Thyroid gland (tissue), 4 donors: ENCODE measurements at places on chromosomes 5 and 9. TPM values are rescaled to one million over a fixed set of nuclear protein-coding genes. Genes with fewer than 3 reads are reported as not detected.

SNCAIP gene
- 10.5 TPM for total RNA-seq

OLFML2A gene
- total RNA-seq, result 53.3 TPM

PPP1R2B gene
- not detected for total RNA-seq

SPTAN1 gene
- 303 TPM for total RNA-seq

S1PR3 gene
- 5.7 TPM for total RNA-seq

ZNF169 gene
- 8.9 TPM for total RNA-seq

SYNPO gene
- 19.3 TPM for total RNA-seq

DNA sequence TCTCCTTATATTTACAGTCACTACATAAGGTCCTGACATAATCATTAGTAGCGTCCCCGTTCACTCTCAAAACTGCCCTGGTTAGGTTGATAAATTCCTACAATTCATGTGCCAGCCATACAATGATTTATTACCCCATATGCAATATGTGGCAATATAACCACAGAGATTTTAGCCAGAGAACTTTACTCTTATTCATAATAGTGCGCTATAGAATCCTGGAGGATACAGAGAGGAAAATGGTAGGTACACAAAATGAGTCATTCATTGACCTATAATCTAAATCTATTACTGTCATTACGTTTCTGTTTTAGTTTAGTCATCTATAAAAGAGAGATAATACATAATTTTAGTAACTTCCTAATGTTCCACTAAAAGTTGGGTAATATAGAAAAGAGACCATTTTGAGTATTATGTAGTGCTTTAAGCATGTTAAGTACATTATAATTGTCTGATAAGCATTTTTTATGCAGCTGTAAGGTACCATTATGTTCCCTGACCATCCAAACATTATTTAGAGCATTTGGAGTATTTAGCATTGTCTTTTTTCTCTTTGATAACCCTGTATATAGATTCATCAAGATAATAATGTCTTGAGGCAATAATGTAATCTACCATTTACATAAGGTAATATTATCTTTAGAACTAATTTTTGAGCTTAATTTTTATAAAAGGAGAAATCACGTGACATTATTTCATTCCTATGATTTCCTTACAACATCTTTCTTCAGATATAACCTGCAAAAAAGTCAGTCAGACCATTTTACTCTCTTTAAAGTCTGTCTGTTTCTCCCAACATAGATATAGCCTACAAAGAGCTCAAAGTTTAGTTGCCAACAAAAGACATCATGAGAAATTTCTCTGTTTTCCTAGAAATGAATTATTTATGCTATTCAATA lies 655.5 kb upstream of the ZNF608 start:
- DNase-seq, result no peak

- DNase-seq, result no peak
Observed at GRCh38 chr5:169795338-169795737, 158.3 kb downstream of the DOCK2 start.

GRCh38 chr5:2532809-2533208 lies 218.7 kb downstream of the IRX2 start:
- DNase-seq, result no peak

DNA sequence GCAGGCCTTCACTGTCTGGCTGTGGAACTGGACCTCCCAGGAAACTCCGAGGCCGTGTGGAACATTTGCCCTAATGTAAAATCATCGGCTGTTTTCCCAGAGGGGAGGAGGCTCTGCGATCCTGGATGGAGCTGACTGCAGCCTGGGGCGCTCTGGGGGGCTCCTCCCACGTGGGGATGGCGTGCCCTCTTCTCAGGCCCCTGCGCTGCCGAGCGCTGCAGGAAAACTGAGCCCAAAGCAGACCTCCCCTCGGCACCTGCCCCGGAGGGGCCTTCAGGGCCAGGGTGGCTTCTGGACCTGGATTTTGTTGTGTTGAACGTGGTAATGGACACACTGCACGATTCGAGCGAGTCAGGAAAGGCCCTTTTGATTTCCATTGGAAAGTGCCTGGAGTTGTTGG lies 23.9 kb downstream of the HNRNPH1 start:
- DNase-seq, result no peak

GRCh38 chr5:124590686-124591085 lies 155.8 kb downstream of the ZNF608 start:
- DNase-seq, result no peak

DNA sequence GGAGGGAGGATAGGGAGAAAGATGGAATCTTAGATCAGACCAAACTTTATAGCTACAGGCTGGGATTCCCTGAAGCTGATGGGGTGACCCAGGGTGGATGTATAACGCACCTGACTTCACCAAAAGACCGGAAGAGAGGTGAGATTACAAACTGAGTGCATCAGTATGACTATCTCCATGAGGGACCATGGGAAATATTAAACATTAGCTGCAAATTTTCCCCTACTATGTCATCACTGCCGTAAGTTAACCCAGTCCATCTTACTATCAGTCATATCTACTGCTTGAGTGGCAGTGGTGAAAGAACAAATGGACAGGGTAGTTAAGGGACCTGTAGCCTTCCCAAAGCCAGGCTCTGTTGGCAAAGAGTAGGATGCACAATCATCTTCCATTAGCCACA lies 368.3 kb downstream of the EFNA5 start:
- DNase-seq, result no peak

- DNase-seq, result no peak
Observed at GRCh38 chr9:974996-975739, 1.3 kb upstream of the DMRT3 start.

GRCh38 chr9:27183131-27183530 lies 74.1 kb downstream of the TEK start:
- no peak for DNase-seq

GRCh38 chr5:10990634-10991033 lies 229.6 kb upstream of the DAP start:
- no peak for DNase-seq

DNA sequence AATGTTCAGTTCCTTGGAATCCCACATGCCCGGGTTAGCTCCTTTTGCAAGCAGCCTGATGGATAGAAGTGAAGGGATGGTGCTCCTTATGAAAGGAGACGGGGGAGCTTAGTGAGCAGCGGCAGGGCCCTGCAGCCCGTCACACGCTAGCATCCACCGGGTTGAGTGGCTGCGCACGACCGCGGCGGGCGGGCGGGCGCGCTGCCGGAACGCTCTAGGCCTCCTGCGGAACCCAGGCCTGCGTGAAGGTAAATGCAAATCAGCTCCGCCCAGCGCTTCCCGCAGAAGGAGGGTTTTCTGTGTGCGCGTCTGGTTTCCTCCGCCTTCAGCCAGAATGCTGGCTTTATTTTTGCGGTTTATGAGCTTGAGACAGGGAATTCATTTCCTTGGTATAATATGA lies 19.8 kb downstream of the IL12B start:
- DNase-seq, result peak; percentile 40

DNA sequence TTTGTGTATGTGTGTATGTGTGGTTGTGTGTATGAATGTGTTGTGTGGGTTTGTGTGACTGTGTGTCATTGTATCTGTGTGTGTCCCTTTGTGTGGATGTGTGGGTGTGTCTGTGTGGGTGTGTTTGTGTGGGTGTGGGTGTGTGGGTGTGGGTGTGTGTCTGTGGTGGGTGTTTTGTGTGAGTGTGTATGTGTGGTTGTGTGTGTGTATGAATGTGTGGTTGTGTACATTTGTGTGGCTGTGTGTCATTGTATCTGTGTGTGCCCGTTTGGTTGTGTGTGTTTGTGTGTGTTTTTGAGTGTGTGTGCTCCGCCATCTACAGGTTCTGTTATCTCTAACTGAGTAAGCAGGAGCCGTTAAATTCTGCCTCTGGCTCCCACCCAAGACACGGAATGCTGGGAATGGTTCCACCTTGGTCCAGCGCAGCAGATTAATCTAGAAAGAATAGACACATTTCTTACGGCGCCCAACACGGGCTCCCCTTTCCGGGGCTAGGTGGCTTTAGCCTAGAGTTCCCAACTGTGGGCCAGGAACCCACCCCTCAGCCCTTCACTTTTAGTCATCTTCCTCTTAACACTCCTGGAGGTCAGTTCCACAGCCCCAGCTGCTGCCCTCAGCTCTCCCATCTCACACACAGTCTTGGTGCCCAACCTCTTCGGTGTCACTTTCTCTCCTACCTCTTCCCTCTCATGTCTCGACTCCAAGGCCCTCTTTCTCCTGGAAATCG lies 197.1 kb downstream of the TTLL11 start:
- DNase-seq, result peak; percentile 55

DNA sequence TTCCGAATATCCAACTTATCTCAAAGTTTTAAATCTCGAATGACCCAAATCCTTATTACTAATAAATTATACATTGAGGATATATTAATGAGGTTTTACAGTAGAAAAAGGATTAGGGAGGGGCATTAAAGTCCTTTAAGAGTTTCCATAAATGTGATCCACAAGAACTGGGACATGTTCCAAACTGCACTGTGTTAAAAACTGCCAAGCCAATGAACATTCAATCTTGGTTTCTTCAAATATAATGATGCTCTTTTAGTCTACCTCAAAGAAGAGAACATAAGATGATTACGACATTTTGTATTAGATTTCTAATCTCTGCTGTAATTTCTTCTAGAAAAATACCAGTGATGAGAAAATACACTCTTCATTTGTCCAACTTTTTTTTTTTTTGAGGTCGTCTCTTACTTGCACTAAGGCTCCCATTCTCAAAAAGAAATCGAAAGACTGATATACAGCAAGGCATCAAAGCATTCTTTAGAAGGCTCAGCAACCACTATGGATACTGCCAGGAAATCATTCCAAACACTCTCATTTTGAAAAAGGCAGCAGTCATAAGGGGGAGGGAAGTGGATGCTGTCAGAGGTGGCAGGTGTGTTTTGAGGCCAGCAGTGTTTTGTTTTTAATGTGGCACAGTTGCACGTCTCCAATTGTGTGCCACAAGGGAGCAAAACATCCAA lies 1.7 kb downstream of the PTAR1 start:
- no peak for DNase-seq

DNA sequence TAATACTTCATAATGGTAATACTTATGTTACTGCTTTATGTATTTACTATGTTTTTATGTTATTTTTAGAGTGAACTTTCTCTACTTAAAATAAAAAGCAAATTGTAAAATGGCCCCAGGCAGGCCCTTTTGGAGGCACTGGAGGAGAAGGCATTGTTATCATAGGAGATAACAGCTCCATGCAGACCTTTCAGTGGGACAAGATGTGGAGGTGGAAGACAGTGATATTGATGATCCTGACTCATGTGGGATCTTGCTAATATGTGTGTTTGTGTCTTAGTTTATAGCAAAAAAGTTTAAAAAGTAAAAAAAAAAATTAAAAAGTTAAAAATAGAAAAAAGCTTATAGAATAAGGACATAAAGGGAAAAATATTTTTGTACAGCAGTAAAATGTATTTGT lies 74.5 kb downstream of the IQGAP2 start:
- DNase-seq, result no peak

GRCh38 chr9:37575511-37575914 lies 667 bp downstream of the FBXO10 start:
- no peak for DNase-seq

DNA sequence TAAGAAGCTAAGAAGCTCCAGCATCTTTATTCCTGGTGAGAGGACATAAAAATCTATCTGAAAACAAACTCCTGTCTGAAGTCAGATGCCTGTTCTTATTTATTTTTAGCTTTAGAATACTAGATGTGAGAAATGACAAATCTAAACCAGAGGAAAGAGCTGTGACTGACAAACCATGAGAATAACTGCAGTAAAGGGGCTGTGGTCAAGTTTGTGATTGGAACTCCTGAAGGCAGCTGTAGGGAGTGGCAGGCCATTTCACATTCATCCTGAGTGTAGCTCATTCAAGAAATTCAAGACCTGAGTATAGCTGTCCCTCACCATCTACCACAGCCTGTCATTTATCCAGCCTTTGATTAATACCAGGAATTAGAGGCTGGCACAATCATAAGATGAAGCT lies 718.8 kb downstream of the BRINP1 start:
- DNase-seq, result no peak

DNA sequence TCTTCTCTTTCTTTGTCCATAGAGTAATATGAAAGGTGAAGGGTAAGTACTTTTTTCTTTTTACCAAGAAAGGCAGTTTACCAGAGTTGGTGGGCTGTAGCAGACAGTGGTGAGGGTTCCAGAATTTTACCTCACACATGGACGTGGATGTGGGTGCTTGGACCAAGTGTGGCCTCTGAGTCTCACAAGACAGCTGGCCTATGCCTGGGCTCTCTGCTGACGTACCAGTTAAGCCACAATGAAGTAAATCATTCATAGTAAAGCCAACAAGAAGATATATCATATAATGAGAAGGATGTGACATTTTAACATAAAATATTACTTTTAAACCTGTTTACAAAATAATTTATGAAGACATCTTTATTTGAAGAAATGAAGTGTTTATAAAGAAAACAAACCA lies 106.0 kb downstream of the PRKACG start:
- no peak for DNase-seq

- DNase-seq, result peak; percentile 88
Observed at GRCh38 chr9:129174724-129175514, 3.1 kb downstream of the IER5L start.

DNA sequence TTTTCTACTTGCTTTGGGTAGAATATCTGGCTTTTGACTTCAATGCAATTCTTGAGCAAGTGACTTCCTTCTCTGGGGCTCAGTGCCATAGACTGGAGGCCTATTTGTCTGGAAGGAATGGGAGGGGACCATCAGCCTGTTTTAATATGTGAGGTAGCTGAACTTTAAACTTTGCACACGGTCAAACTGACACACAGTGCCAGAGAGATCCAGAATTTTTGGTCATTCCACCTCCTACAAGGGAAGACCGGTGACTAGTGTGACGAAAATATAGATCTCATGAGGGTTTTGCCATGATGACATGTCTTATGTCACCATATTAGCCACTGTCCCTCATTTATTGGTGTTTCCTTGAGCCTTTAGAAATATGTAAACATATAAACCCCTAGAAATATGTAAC lies 44.6 kb upstream of the ZSWIM6 start:
- DNase-seq, result no peak

DNA sequence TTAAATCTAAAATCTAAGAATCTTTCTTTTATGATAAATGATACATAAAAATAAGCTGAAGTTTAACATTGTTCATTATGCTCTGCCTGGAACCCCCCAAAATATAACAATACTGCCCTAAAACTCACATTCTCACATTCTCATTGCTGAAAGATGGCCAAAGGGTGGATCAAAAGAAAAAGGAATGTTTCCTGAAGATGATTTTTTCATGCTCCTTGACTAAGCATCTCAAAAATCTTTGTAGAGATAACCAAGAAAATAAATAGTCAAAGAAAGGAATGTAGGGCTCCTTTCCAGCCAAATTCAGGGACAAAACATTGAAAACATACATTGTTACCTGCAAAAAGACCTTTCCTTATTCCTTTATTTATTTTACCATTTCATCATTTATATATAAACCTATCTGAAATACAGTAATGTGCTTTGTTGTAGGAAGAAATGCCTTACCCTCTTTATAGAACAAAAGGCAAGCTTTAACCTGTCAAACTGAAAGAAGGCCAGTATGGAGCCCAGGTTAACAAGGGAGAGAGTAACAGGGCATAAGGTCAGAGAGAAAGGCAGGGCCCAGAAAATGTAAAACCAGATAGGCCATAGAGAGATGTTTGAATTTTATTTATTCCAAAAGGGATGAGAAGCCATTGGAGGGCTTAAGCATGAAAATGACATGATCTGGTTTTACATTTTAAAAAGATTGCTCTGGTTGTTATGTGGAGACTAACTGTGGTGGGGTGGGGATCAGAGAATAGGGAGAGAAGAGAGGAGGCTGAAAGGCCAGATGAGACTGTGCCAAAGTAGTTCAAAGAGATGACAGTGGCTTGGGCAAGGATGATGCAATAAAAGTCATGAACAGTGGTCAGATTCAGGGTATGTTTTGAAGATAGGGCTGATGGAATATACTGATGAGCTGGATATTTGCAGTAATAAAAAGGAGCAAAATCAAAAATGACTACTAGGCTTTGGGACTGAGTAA lies 37.3 kb upstream of the CDK5RAP2 start:
- no peak for DNase-seq

- peak; percentile 94 for DNase-seq
Observed at GRCh38 chr9:129166623-129167557, 11.2 kb downstream of the IER5L start.
